ENCODE measurements at places on chromosomes 16 and 17.

DNA sequence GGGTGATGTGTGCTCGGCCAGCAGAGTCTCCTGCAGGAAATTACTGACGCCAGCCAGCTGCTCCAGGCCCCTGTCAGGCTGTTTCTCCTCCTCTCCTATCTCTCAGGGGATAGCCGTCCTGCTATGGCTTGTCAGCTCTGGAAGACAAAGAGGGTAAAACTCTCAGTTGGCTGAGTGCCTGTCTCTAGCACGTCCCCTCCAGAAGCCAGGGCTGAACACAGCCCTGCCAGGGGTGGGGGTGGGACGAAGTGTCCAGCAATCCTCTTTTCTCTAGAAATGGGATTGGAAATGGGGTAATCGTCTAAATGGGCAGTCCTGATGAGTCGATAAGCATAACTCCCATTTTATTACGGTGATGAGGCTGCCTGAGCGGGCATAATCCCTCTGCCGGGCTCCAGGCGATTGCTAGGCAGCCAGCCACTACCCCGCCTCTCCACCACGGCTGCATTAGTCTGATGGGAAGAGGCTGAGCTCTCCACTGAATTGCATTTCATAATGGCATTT lies 89.1 kb upstream of the GNAO1 start:
- DNase-seq, result no peak

DNA sequence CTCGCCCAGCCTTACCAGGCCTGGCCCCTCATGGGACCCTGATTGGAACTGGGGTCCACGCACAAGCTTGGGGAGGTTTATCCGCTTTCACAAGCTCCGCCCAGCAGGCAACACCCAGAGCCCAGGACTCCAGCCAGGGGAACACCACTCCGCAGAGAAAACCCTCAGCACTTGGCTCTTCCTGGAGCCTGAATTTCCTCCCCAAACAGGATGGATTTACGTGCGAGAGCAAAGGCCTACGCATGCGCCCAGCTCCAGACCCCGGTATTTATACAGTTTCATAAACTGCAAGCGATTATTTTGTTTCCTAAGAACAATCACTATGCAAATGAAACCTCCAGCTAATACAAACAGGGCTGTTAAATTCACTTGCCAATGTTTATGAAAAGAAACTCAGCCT lies 22.8 kb downstream of the ZNF423 start:
- no peak for DNase-seq

DNA sequence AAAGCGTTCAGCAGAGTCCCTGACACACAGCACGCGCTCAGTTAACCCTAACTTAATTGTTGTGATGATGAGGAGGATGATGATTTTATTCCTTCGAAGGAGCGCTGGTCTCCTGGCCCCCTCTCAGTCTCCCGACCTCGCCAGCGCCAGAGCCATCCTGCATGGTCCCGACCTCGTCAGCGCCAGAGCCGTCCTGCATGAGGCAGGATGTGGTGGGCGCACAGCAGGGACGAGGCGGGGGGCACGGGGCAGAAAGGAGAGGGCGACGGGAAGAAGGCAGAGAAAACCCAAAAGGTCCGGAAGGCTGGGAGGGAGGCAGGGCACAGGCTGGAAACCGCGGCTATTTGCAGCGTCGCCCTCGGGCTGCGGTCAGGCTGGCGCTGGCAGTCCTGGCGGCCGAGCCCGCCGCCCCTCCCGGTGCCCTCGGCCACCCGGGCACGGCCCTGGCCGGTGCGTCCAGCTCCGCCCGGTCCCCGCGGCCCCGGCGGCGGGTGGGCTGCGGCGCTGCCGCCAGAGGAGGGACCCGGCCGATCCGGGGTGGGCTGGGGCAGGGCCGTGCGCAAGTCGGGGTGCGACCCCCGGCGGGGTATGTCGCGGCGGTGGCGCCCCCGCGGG lies 3.0 kb upstream of the TAC4 start:
- DNase-seq, result peak; percentile 12

GRCh38 chr16:560204-560700 lies at the start of gene PRR35:
PRR35 (plus strand) TSS chr16:560394; CDS start chr16:563295, 2,901 bp downstream.
- DNase-seq, result no peak

- DNase-seq, result no peak
Measured at GRCh38 chr16:55284718-55285099, 39.3 kb upstream of the IRX6 start.

- no peak for DNase-seq
Measured at GRCh38 chr16:84851192-84852127, 31.7 kb downstream of the CRISPLD2 start.

GRCh38 chr16:29675811-29676643 lies 3.0 kb upstream of the QPRT start:
- DNase-seq, result no peak

- DNase-seq, result no peak
Measured at GRCh38 chr16:12311877-12312276, 335.3 kb downstream of the SNX29 start.

DNA sequence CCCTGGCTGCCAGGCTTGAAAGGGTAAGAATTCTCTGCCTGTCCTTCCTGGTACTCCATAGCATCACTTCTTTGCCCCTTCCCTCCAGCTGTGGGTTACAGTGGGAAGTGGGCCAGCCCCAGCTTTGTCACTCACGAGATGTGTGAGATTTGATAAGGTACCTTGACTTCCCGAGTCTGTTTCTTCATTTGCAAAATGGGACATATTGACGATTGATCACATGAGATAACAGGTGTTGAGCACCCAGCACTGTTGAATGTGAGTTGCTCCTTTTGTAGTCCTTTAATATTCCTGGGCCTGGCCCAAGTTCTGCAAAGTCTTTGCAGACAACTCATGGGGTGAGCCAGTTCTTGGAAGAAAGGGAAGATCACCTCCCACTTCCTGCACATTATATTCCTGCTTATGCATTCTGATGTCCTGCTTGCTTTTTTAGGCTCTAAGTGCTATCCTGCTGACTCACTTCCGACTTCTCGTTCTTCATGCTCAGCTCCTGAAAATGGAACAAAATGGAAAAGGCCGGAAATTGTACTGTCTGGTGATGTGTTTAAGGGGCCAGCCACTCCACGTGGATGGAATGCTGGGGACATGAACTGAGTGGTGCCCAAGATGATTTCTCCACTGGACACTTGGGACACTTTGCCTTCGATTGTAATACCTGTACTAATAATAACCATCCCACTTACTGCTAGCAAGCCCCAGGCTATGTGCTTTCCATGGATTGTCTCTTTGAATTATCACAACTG lies 8.3 kb upstream of the NLK start:
- no peak for DNase-seq
